A549 (cell line): ENCODE measurements at places on chromosomes 4 and X. TPM values are rescaled to one million over a fixed set of nuclear protein-coding genes. Genes with fewer than 3 reads are reported as not detected.

Gene TMPRSS11B
- not detected in 3 replicates for polyA plus RNA-seq

GRCh38 chr4:26425953-26426352 is 64.3 kb downstream of the CCKAR start:
- DNase-seq = no peak

- DNase-seq = no peak
These were observed 39.4 kb upstream of the OCIAD2 start for GRCh38 chr4:48945981-48946380.

DNA sequence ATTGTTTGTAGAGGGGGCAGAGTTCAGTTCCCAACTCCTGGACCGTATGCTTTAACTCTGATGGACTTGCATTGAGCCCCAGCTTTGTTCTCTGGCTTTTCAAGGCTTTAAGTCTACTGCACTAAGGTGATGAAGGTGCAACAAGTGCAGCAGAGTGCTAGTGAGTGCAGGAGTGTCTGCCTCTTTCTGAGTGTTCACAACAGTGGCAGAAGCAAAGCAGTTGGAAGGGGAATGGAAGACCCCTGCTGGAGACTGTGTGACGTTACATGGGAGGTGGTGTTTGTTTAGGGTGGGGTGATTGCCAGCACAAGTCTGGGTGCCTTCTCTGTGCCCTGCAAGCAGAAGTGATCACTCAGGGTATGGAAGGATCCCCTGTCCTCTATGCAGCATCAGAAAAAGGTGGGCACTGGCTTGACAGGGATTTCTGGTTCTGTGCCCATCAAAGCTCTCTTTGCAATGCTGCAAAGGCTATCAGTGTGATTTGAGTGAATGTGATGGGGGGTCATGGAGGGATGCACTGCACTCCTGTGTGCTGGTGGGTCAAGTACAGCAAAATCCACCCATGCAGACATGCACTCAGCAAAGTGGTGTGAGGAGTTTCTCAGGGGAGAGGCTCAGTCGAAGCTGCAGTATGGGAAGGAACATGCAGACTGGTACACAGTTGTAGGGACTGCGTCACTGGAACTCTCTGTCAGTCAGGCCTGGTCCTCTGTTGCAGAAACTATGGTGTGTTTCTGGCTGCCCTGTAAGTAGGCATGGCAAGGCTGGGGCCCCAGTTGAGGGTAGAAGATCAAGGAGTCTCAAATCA is 70.9 kb upstream of the UGT2B7 start:
- no peak for DNase-seq

- no peak for DNase-seq
These were observed 12.7 kb downstream of the IL1RAPL1 start for GRCh38 chrX:28599957-28600356.

- no peak for DNase-seq
These were observed 81.6 kb upstream of the LNX1 start for GRCh38 chr4:53672873-53673272.

GRCh38 chr4:44736900-44737299 is 10.5 kb upstream of the GNPDA2 start:
- DNase-seq = no peak
